ENCODE measurements at places on chromosomes 11 and 22.

DNA sequence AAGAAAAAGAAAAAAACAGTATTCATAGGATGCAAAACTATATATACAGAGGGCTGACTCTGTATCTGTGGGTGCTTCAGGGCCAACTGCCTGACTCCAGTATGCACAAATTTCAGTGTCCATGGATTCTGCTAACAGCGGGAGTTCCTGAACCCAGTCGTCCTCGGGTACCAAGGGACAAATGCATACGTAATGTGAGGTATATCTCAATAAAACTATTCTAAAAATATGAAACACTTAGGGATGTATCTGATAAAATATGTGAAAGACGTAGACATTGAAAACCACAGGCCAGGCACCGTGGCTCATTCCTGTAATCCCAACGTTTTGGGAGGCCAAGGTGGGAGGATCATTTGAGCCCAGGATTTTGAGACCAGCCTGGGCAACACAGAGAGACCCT, 13.9 kb upstream of the COMT start:
- no peak for DNase-seq

- DNase-seq, result no peak
Observed at GRCh38 chr11:105142167-105142566, 2.6 kb upstream of the CARD18 start.

- no peak for DNase-seq
Observed at GRCh38 chr11:37088573-37088910, 490.5 kb upstream of the RAG2 start.

DNA sequence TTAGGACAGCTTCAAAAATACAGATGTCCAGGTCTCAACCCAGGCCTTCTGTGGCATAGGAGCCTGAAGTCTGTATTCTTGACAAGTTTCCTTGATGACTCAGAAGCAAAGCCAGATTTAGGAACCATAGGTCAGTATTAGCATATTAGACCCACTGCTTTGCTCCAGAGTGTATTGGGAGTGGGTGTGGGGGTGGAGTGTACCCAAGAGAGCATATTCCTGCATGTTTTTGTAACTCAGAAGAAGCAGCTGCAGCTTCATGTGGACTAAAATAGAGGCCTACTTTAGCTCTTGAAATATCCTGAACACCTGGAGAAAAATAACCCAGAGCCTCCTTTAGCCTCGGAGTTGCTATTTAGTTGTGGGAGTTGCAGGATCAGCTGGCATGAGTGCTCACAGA, 106.7 kb downstream of the CCDC81 start:
- no peak for DNase-seq

All from stimulated activated CD4-positive, alpha-beta T cell treated with anti-CD3 and anti-CD28 coated beads, Interleukin-12 subunit alpha, Interleukin-12 subunit beta, amount 100 ng/mL, for 48 hours (primary cell).